ENCODE measurements at places on chromosomes 6 and 20.
A peak's percentile ranks its signal among the peaks of the same experiment; 100 is the strongest.

GRCh38 chr20:49559411-49560081 is 8.4 kb downstream of the PTGIS start:
- DNase-seq: no peak

DNA sequence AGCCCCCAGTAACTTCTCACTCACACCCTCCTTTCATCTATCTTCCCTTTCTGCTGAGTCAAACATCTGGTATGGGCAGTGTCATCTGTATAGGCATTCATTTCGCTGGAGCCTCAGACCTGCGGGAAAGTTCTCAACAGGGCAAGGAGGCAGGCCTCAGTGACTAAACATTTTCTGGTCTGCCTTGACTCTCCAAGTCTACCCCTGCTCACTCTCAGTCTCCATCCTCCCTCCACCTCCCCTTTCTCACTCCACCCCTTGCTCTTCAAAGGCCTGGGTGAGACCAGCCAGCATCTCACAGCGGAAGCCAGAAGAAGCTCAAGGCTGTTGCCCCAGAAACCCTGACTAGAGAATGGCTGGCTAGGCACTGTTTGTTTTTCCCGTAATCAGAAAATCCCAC is 105.0 kb upstream of the BEND6 start:
- DNase-seq: peak; percentile 15

- no peak for DNase-seq
These were observed 107.3 kb downstream of the IRF4 start for GRCh38 chr6:498795-499231.

GRCh38 chr6:42782689-42783176 is 881 bp downstream of the BICRAL start:
- peak; percentile 91 for DNase-seq

DNA sequence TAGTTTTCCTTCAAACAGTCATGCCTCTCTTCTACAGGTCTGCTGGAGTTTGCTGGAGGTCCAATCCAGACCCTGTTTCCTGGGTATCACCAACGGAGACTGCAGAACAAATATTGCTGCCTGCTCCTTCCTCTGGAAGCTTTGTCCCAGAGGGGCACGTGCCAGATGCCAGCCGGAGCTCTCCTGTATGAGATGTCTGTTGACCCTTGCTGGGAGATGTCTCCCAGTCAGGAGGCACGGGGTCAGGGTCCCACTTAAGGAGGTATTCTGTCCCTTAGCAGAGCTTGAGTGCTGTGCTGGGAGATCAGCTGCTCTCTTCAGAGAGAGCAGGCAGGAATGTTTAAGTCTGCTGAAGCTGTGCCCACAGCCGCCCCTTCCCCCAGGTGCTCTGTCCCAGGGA is 666.9 kb downstream of the FRK start:
- DNase-seq: no peak

- DNase-seq: no peak
These were observed 189.8 kb upstream of the OPRM1 start for GRCh38 chr6:153849072-153849779.

- no peak for DNase-seq
These were observed 80.0 kb downstream of the AKAP7 start for GRCh38 chr6:131215219-131215618.

DNA sequence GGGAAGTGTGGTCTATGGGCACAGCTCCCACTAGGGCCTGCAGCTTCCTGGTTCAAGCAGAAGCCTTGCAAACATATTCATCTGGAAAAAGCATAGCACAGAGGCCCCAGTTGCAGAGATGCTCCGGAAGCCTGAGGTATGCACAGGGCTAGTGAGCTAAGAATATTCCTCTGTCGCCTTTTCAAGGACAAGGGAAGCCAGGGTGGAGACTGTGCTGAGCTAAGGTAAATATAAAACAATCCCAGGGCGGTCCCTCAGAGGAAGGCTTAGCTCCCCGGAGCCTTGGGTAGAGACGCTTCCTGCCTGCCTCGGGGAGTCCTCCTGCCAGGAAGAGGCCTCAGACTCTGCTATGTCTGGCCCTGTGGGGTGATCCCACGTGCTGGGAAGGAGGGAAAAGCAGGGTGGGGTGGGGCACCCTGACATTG is 134.8 kb upstream of the FOXA2 start:
- no peak for DNase-seq

GRCh38 chr20:11726026-11726425 is 191.7 kb upstream of the BTBD3 start:
- no peak for DNase-seq

DNA sequence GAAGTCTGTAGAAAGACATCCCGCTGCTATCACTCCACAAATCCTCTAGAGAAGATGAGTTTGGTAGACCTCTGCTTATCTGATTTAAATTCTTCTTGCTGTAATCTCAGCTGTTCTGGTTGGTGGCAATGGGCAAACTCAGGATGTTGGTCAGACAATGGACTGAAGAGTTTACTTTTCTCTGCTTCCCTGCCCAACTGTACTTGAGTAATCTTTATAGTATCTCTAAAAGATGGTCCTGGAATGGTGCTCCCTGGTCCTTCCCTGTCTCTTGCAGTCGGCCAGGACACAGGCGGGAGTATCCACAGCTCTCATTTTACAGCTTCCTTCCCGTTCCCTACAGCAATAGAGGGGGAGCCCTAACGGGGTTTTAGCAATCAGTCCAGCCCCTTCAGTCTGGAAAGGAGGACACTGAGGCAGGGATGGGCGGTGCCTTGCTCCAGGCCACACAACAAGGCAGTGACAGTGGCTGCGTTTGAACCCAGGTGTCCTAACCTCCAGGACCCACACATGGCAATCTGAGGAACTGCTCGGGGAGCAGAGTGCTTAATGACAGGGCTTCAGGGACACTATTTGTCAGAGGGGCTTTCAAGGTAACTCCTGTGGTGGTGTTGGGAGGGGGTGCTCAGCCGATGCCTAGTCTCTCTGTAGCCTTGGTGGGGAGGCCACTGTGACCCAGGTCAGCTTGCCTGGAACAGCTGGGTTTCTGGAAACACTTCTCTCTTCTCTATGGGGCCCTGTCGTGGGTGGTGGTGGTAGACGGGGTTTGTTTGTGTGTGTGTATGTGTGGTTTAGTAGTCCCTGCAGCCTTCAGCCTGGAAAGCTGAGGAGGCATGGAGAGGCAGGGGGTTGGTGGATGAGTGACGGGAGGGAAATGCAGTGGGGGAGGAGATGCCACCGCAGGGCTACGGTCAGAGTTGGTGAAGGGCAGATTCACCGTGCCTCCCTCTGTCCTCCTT is 9.5 kb upstream of the VEGFA start:
- no peak for DNase-seq

- no peak for DNase-seq
These were observed 135.0 kb upstream of the JARID2 start for GRCh38 chr6:15110726-15111354.

DNA sequence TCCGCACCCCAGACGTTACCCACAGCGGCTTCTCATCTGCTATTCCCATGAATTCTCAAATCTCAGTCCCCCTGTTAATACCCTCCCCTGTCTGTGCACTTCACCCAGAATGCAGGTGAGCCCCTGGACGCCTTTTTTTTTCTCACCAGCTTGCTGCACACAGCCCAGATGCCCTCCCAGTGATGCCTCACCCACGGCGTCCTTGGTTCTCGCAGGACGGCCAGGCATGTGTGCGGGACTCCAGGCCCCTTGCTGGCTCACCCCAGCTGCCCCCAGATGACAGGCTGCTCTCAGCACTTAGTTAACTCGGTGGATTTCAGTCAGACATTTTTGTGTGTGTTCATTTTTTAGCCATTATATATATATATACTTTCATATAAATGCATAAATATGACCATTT is 25.4 kb upstream of the PI16 start:
- no peak for DNase-seq

DNA sequence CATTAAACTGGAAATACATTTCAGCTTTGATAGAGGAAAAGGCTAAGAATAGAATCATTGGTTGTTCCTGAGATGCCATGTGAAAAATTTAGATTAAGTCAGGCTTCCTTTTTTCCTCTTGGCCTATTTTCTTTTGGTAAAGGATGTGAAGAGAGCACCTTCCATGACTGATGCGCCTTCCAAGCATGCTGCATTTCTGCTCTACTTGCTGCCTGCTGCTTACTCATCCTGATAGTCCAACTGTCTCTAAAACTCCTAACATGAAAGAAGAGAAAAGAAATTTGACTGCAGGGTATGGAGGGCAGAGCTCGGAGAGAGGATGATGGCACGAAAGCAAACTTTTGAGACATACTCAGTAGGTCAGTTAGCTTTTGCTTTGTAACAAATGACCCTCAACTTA is 28.8 kb downstream of the SNAP25 start:
- no peak for DNase-seq

DNA sequence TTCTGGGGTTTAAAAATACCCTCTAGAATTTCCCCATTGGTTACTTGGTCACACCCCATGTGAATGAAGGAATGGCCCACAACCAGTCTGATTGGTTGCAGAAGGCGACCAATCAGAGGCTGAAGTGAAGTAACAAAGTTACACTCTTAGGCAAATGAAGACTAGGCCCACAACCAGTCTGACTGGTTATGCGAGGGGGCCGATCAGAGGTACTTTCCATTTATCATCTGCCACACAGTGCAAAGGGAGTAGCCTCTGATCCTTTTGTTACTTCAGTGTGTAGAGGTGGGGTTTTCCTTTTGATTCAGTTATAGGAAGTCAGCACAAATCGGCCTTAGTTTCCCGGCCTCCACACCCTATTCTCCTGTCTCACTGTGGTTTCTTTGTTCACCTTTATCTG is 61.2 kb upstream of the SGK1 start:
- DNase-seq: no peak

GRCh38 chr6:11975353-11975977 is 36.6 kb upstream of the HIVEP1 start:
- no peak for DNase-seq

GRCh38 chr20:44759595-44759994 is 13.9 kb downstream of the KCNK15 start:
- no peak for DNase-seq

DNA sequence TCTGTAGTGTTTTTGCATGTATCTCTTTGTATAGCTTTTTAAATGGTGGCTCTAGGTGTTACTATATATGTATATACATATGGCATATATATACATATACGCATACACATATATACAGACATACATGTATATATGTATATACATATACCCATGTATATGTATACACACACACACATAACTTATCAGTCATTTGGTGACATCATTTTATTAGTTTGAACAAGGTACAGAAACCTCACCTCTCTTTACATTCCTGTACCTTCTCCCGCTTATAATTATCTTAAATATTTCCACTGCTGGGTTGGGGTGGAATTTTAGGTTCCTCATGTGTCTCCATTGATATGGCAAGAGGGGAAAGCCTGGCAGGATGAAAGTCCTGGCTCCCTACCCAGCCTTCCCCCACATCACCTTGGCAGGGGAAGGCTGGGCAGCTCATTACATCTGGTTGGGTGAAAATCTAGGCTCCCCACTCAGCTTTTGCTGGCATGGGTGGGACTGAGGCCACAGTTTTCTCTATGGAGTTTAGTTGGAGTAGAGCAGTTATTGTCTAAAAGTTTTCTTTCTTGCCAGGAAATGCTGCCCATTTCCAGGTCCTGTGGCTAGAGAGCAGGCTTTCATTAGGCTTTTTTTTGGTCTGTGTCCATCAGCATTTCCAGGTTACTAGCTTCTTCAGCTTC is 7.6 kb downstream of the GLO1 start:
- no peak for DNase-seq

DNA sequence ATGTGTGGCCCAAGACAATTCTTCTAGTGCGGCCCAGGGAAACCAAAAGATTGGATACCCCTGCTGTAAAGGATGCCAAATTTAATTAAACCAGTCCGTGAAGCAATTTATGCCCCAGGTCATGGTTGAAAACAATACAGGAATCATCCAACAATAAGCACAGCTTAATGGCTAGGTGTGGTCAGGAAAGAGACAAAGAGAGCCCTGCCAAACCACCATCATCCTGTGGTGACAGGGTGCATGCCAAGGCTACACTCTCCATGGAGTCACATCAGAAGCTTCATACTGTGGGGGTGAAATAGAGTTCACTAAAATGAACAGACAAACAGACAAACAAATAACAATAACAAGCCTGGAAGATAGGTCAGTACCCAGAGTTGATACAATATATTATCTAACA is 62.7 kb downstream of the DZANK1 start:
- no peak for DNase-seq

GRCh38 chr6:166474721-166475565 is 92.2 kb upstream of the MPC1 start:
- no peak for DNase-seq

GRCh38 chr20:54067606-54068174 is 2.7 kb downstream of the BCAS1 start:
- DNase-seq: peak; percentile 96

GRCh38 chr6:156963712-156964700 is 186.8 kb downstream of the ARID1B start:
- no peak for DNase-seq

DNA sequence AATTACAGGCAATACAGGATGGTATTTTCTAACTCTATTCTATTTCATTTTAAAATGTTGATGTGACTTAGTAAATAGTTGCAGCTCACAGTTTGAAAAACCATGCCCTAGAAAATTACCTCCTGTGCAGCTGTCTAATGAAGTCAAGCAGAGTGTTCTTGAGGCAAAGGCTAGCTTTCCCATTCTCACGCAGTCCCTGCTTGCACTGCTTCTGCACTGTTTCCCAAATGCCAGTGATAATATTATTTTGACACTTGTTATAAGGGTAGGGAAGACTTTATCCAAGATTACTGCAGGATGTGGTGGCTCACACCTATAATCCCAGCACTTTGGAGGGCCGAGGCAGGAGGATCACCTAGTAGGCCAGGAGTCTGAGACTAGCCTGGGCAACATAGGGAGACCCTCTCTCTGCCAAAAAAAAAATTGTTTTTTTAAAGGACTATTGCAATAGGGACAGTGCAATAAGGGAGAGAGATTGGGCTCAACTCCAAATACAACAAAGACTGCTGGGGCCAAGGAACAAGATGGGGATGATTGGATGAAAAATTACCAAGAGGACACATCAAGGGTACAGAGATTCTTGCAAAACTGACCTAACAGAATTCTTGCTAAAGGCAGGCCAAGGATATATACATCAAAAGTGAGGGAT is 196.1 kb downstream of the LY86 start:
- DNase-seq: no peak

GRCh38 chr6:33289784-33290315 is 449 bp downstream of the PFDN6 start:
- no peak for DNase-seq

DNA sequence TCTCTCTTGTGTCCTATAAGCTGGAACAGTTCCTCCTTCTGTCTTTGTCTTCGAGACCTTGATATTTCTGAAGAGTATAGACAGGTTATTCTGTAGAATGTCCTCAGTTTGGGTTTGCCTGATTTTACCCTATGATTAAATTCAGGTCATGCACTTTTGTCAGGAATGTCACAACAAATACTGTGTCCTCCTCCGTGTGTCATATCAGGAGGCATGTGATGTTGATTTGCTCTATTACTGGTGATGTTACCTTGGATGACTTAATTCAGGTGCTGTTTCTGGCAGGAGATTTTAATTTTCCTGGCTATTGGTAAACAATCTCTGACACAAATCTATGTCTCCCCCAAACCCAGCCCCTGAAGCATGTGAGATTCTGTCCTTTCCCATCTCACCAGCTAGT is 33.3 kb upstream of the CHMP4B start:
- DNase-seq: no peak

DNA sequence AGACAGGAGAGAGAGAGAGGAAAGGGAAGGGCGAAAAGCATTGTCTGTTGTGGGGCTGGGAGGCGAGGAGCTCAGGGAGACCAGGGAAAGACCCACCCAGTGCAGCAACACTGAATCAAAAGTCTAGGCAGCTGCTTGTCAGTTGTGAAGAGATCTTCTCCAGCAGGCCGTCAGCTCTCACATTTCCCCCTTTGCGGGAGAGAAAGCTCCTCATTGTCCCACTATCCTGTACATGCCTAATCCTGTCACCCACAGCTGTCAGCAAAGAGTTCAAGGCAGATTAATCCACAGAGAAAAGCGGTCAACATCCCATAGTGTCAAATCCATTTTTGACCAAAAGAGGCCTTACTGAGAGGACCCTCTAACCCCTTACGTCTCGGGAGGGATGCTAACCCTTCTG is 27.3 kb downstream of the RNF182 start:
- DNase-seq: no peak

Data from kidney glomerular epithelial cell (primary cell).